ENCODE measurements at places on chromosomes 16 and 17.

DNA sequence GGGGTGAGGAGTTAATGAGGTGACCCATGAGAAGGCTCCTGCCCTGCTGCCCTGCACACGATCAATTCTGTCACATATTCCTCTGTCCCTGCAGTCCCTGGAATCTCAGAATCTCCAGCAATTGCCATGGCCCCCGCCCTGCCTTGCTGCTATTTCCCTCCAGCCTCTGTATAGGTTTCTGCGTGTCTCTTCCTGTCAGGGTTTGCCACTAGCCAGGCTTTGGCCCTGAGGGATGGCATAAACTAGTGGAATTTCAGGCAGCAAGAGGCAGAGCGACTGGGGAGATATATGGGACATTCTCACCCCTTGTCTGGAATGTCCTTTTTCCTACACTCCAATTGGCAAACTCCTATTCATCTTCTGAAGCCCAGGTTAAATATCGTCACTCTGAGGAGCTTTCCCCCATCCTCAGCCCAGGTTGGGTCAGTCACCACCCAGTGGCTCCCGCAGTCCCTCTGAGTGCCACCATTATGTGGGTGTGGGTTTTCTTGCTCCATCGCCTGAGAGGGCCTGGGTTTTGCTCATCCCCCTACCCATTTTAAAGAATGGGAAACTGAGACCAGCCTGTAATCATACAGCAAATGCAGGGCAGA lies 15.5 kb upstream of the NATD1 start:
- no peak for DNase-seq
- no peaks in the 10 kb centered on the region for H3K27me3 ChIP-seq
- no peaks in the 10 kb centered on the region for H3K36me3 ChIP-seq
- H3K4me3 ChIP-seq = no peak overlapping the region

DNA sequence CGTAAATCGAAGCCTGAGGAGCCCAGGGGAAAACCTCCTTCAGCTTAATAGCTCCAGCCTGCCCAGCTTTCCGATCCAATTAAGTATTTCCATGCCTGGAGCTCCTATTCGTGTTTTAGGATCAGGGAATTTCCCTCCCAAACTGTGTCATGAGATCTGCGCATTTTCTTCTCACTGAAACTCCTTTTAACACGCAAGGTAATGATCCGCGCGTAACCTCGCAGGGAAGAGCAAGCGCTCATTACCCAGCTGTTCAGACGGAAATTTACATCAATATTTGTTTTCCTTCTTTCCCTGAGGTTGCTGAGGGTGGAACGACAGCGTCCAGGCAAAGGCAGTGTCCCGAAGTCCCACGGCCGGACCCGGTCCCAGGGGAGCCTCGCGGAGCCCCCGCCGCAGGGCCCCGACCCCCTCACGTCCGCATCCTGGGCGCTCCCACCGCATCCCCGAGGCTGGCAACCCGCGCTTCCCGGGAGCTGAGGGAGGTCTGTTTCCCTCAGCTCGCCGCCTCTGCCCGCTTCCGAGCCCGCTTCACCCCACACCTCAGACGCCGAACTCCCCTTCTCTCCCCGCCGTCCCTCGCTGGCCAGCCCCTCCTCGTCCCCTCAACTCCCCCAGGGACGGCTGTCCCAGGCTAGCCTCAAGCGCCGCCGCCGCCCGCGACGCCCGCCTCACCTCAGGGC lies 415 bp downstream of the ABCA5 start:
- peak overlapping the region; percentile 93 for H3K27ac ChIP-seq
- H3K4me3 ChIP-seq = peak overlapping the region; percentile 95
- peaks cover 49% of the 10 kb centered on the region for H3K4me1 ChIP-seq
- DNase-seq = no peak
- peaks cover 3% of the 10 kb centered on the region for H3K27me3 ChIP-seq
- H3K36me3 ChIP-seq = peaks cover 3% of the 10 kb centered on the region

DNA sequence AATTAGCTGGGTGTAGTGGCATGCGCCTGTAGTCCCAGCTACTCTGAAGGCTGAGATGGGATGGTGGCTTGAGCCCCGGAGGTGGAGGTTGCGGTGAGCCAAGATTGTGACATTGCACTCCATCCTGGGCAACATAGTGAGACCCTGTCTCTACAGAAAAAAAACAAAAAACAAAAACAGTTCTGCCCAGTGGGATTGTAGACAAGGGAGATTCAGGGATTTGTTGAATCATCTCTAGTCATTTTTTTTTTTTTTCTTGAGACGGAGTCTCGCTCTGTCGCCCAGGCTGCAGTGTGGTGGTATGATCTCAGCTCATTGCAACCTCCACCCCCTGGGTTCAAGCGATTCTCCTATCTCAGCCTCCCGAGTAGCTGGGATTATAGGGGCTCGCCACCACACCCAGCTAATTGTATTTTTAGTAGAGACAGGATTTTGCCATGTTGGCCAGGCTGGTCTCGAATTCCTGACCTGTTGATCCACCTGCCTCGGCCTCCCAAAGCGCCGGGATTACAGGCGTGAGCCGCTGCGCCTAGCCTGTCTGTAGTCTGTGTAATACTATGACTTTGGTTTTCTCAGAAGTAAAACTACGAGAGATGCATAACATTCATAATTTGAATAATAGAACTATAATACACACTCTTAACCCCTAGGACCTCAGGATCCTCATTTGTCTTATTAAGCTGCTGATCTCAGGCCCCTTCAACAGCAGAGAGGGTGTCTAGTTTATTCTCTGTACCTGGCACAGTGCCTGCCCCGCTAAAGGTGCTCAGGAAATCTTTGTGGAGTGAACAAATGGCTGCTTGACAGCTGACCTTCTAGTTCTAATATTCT lies 1.4 kb downstream of the TEN1 start:
- H3K4me3 ChIP-seq = peak overlapping the region; percentile 99
- peaks cover 6% of the 10 kb centered on the region for H3K36me3 ChIP-seq
- DNase-seq = no peak
- H3K27ac ChIP-seq = peak overlapping the region; percentile 100
- no peaks in the 10 kb centered on the region for H3K27me3 ChIP-seq

- H3K4me1 ChIP-seq = peaks cover 18% of the 10 kb centered on the region
- H3K27ac ChIP-seq = peak overlapping the region; percentile 78
- DNase-seq = peak; percentile 61
These were observed 18.6 kb upstream of the ZNF629 start for GRCh38 chr16:30805370-30806169.
